ENCODE measurements at places on chromosomes 6 and 20. TPM values are rescaled to one million over a fixed set of nuclear protein-coding genes. Genes with fewer than 3 reads are reported as not detected.
A peak's percentile ranks its signal among the peaks of the same experiment; 100 is the strongest.

HRH3 gene
- not detected for polyA plus RNA-seq

MYL9 gene
- polyA plus RNA-seq = 168 TPM

HAO1 gene
- polyA plus RNA-seq = not detected

TNXB gene
- polyA plus RNA-seq = 1.4 TPM

NEDD9 gene
- 23.4 TPM for polyA plus RNA-seq

SLC32A1 gene
- 0.06 TPM for polyA plus RNA-seq

FOXC1 gene
- polyA plus RNA-seq = 0.60 TPM

SLC26A8 gene
- polyA plus RNA-seq = 0.10 TPM

PDYN gene
- not detected for polyA plus RNA-seq

DNA sequence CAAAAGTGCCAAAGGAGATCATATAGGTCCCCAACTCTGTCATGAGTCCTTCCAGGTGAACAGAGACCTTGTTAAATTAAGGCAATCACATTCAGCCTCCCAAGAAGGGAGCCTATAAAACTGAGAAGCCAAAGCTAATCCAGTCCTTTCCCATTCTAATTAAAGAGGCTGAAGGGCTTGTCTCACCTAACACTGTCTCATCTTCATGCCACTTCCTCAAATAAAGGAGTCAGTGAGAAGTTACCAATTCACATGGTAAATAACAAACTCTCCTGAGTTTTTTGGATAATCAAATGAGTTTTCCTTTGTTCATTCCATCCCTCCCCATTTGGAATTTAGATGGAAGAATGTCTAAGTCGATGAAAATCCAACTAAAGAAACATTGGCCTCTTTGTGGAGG lies 242.8 kb downstream of the UST start:
- no peak for DNase-seq

DNA sequence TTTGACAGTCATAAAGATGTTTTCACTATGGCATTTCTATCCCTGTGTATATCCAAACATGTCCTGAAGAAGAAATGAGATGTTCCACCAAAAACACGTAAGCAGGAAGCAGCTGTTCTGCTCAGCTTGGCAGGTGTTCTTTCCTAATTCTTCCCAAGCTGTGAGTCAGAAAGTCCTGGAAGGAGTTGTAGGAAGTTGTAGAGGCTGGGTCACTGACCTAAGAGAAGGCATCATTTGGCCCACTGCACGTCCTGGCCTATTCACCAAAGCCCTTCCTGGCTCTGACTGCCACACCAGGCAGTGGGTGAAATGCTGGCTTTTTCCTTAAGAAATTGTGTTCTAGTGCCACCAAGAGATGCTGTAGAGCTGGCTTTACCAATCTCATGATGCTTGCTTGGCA lies 40.3 kb downstream of the STX11 start:
- no peak for DNase-seq

DNA sequence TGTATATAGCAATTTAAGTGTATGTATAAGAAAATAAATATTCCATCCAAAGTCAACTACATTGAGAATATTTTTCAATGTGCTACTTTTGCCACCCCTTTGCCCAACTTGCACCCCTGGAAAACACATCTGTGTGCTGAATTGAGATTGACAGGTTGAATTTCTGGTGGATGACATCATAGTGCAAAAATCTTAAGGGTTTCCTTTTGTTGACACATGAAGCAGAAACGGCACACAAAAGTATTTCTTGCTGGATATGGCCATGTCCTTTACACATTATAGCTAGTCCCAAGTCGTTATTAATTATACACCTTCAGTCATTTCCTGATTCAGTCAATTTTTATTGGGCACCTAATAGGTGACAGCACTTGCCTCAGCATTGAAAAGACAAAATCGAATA lies 188.7 kb upstream of the FBXL4 start:
- DNase-seq = no peak

GRCh38 chr20:14955399-14955798 lies 618.0 kb upstream of the FLRT3 start:
- no peak for DNase-seq

DNA sequence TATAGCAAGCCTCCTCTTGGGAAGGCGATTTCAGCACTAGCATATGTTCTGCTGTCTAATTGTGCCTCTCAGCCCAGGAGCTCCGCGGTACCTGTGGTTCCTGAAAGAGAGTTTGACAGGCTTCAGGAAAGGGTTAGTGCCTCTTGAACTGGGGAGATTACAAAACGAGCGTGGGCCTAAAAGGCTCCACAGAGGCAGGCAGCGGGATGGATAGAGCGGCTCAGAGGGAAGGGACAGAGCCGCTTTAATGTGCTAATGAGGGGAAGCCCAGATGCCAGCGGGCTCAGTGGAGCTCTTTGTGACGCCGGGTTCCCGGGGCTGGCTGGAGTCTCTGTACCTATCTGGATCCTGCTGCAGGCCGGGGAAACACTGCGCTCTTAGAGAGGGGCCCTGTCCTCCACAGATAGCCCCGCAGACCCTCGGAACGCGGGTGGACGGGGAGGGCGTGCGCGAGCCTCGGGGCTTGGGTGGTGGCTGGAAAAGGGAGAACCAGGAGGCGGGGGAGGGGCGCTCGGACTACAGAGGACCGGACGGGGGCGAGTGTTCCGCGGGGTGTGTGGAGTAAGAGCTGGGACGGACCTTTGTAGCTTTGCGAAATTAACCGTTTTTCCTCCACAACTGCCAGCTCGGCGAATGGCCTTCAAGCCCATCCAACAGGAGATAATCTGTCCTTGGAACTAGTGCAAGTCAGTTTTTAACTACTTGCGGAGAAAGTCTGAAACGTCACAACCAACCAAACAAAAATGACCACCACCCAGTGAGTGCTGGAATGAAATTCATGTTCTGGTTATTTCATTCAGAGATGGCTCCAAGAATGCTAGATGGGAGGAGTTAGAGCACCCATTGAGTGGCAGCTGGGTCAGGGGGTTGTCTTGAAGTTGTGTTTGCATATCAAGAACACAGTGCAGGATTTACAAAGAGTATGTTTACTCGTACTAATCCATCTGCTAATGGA lies 13.0 kb downstream of the SLC35F1 start:
- no peak for DNase-seq

- DNase-seq = no peak
These were observed 67.5 kb downstream of the JARID2 start for GRCh38 chr6:15313367-15313766.

DNA sequence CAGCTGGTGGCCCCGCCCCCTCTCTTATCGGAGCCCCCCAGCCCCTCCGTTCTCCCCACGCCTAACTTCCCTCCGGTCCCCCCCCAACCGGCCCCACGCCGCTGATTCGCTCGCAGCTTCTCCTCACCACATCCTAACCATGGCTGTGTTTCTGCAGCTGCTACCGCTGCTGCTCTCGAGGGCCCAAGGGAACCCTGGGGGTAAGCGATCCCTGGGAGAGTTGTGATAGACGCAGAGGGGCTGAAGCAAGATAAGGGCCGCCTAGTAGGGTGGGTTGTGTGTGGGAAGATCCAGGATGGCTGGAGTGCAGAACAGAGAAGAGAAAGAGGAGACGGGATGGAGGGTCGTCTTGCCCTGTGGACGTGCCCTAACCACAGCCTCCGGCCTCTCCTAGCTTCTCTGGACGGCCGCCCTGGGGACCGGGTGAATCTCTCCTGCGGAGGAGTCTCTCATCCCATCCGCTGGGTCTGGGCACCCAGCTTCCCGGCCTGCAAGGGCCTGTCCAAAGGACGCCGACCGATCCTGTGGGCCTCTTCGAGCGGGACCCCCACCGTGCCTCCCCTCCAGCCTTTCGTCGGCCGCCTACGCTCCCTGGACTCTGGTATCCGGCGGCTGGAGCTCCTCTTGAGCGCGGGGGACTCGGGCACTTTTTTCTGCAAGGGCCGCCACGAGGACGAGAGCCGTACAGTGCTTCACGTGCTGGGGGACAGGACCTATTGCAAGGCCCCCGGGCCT lies at the start of gene MPIG6B:
MPIG6B (plus strand) TSS at position 129 of the 735 bp plus-strand sequence; CDS start at position 140, 11 bp downstream.
- DNase-seq = no peak

GRCh38 chr20:3908667-3909066 lies 19.5 kb downstream of the PANK2 start:
- no peak for DNase-seq

GRCh38 chr20:10521068-10521831 lies 86.1 kb downstream of the SLX4IP start:
- DNase-seq = peak; percentile 82

- no peak for DNase-seq
These were observed 449 bp downstream of the PFDN6 start for GRCh38 chr6:33289784-33290315.

GRCh38 chr6:6994796-6995195 lies 113.0 kb upstream of the RREB1 start:
- DNase-seq = no peak

- no peak for DNase-seq
These were observed 277.6 kb downstream of the CLIC5 start for GRCh38 chr6:45738057-45738455.

GRCh38 chr20:20624914-20625313 lies 87.5 kb downstream of the RALGAPA2 start:
- no peak for DNase-seq

- no peak for DNase-seq
These were observed 45.6 kb upstream of the AKIRIN2 start for GRCh38 chr6:87747646-87748045.

DNA sequence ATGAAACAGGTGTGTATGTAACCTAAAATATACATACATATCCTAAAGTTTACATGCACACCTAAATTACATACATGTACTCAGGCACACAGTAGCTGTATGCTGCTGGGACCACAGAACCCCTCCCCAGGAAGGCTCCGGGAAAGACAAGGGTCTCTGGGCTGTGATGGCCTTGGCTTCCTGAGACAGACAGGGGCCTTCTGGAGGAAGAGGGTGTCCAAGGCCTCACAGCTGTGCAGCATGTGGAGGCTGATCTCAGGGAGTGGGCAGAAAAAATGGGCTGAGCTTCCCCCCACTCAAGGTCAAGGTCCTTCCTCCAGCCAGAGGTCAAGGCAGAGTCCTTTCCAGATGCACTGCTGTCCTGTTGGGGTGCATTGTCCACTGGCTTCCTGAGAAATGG lies 129.1 kb upstream of the THBS2 start:
- no peak for DNase-seq

GRCh38 chr6:158575550-158575949 lies 15.7 kb downstream of the TMEM181 start:
- no peak for DNase-seq

GRCh38 chr6:77273929-77274328 lies 189.4 kb downstream of the HTR1B start:
- no peak for DNase-seq

DNA sequence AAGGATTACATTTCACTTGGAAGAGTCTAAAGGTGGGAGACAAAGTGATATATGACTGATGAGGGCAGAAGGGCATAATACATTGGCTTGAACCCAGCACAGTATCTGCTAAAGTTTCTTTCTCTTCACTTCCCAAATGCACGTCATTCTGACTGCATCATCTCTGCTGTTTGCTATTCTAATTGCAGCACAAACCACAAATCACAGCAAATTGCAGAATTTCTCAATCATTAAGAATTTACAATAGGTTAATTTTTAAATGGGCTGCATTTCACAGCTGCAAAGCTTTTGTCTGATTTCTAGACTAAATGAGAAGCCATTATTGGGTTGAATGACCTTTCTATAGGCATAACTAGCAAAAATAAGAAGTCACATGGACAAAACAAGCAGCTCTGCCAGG lies 337.0 kb downstream of the RNGTT start:
- no peak for DNase-seq

GRCh38 chr20:57773059-57773815 lies 63.4 kb upstream of the PMEPA1 start:
- DNase-seq = peak; percentile 3

DNA sequence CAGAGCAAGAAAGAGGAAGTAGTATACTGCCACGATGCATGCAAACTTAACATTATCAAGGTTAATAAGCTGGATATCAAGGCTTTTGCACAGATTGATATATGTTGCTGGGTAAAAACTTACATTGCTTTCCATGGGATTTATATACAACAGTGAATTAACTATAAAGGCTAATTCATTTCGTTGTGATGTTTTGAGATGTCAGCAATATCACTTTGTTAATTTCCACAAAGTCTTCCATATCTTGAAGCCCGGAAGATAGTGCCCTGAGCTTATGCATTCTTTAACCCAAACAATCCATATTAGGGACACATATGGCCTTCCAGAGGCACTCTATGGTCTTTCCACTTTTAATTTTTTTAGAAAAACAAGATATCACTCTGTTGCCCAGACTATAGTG lies 603.5 kb downstream of the MAFB start:
- DNase-seq = no peak

DNA sequence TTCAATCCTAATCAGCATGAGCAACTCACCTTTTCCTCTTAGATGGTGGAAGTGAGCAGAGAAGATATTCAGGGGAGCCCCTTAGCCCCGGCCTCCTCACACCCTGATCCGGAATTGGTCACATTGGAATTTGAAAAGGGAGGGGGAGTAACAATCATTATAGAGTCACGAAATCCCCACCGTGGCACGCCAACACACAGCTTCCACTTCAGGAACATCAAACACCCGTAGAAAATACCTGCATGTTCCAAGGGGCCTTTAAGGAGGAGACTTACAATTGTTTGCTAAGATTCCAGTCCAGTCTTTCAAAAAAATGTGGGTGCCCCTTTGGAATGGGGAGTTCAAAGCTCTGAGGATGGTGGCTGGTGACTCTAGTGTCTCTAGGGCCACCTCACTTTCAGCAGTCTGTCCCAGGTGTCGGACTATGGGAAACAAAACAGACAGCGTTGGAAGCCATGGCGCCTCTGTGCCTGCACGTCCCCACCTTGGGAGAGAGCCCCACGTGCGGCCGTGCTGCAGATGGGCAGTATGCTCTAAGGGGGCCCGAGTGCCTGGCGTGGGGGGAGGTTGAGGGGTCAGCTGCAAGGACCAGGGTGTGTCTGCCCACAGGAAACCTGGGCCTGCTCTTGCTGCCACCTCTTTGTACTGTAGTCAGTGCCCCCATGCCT lies 2.4 kb downstream of the CD93 start:
- no peak for DNase-seq

DNA sequence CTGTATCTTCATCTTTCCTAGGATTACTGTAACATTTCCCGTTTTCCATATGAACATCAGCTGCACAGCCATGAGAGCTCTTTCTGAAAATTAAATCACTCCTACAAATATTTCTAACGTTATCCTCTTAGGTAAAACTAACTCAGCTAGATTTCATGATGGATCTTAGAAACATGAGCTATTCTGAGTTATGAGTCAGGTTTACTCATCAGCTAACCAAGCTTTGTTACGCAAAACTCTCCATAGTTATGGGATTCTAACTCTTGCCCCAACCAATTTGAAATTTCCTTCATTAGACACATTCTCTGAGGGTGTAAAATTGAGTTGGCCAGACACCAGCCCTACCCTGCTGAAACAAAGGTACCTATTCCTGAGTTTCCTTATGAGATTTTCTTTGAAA lies 14.0 kb downstream of the DEFB110 start:
- DNase-seq = no peak

GRCh38 chr20:40317156-40317790 lies 371.8 kb downstream of the MAFB start:
- DNase-seq = no peak

Data from sigmoid colon (tissue), 7 donors.